T-helper 17 cell (primary cell): ENCODE measurements at places on chromosomes 6 and 20. TPM values are rescaled to one million over a fixed set of nuclear protein-coding genes. Genes with fewer than 3 reads are reported as not detected.

RBM24 gene
- 0.86 TPM for total RNA-seq

CAGE1 gene
- 0.57 TPM for total RNA-seq

SLC22A1 gene
- 0.21 TPM for total RNA-seq

DNMT3B gene
- total RNA-seq = 0.30 TPM

OR12D3 gene
- total RNA-seq = not detected
